ENCODE measurements at places on chromosomes 11 and 22. TPM values are rescaled to one million over a fixed set of nuclear protein-coding genes. Genes with fewer than 3 reads are reported as not detected.

GRCh38 chr22:43533156-43533530, 121.3 kb downstream of the MPPED1 start:
- no peaks in the 10 kb centered on the region for H3K27me3 ChIP-seq
- no peak overlapping the region for H3K4me3 ChIP-seq
- H3K36me3 ChIP-seq, result no peaks in the 10 kb centered on the region
- no peak overlapping the region for H3K27ac ChIP-seq

DNA sequence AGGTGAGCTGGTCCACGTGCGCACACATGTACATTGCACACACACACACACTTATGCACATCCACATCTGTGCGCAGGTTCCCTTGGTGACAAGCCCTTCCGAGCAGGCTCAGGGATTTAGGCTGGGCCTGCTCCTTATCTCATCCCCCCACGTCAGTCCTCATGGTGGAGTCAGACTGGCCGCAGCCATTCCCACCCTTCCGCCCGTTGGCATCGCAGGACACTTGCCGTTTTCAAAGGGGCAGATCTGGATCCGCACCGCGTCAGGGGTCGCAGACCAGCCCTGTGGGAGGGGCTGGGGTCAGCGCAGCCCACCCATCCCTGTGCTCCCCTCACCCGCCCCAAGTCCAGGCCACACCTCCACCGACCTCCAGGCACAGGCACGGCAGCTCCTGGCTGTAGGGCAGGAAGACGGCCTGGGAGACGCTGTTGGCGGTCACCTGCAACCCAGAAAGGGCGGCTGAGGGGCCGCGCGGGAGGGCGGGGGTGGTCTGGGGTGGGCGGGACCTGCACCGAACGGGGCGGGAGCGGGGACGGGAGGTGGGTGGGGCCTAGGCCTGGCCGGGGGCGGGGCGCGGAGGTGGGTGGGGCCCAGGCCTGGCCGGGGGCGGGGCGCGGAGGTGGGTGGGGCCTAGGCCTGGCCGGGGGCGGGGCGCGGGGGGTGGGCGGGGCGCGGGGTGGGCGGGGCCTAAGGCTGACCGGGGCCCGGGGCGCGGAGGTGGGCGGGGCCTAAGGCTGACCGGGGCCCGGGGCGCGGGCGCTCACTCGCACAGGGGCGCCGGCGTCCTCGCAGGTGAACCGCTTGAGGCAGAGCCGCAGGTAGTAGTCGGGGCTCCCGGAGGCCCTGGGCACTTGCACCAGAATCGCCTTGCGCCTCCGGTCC, 13.3 kb downstream of the IL17REL start:
- no peak for DNase-seq
- peaks cover 10% of the 10 kb centered on the region for H3K4me1 ChIP-seq
- no peak overlapping the region for H3K27ac ChIP-seq
- no peaks in the 10 kb centered on the region for H3K27me3 ChIP-seq
- no peaks in the 10 kb centered on the region for H3K36me3 ChIP-seq

DNA sequence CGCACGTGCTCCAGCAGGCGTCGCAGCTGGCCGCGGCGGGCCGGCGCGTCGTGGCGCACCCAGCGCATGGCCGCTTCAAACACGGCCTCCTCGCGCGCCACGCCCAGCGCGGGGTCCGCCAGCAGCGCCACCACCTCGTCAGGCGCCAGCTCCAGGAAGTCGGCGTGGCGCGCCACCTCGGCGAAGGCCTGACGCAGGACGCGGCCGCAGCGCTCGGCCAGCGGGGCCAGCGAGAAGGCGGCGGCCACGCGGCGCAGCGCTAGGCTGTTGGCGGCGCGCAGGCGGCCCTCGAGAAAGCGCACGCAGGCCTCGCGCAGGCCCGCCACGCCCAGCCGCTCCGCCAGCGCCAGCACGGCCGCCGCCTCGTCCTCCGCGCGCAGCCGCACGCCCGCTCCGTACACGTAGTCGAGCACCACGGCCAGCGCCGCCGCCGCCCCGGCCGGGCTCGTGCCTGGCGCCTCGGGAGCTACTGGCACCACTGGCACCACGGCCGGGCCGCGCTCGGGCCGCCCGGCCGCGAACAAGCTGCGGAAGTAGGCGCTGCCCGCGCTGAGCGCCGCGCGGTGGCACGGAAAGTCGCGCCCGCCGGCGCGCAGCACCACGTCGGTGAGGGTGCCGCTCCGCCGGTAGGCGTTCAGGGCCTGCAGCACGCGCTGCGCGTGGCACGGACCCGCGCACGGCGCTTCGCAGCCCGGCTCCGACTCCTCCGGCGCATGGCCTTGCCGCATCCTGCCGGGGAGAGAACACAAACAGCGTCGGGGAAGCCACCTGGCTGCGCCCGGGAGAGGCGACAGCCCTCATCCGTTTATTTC, 2.9 kb downstream of the KLHL35 start:
- H3K36me3 ChIP-seq, result peaks cover 4% of the 10 kb centered on the region
- no peak overlapping the region for H3K27ac ChIP-seq
- H3K27me3 ChIP-seq, result peaks cover 12% of the 10 kb centered on the region
- H3K4me3 ChIP-seq, result peak overlapping the region; percentile 54

DNA sequence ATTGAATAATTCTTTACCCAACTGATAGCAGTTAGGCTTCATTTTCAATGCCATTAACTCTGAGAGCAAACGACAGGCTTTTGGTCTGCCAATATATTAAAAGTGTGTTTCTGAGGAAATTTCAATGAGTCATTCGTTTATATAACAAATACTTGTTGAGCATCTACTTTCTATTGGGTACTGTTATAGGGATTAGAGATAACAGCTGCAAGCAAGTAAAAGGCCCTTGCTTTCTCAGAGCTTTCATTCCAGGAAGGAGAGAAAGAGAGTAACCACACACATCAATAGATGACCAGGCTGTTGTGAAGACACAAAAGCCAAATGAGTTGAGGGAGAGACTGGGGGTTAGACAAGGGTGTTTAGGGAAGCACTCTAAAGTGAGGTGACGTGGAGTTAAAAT, 35.7 kb downstream of the CD44 start:
- DNase-seq, result no peak
- peak overlapping the region; percentile 64 for H3K27ac ChIP-seq
- peaks cover 8% of the 10 kb centered on the region for H3K36me3 ChIP-seq

GRCh38 chr22:20183101-20183500, 32.2 kb upstream of the CCDC188 start:
- no peaks in the 10 kb centered on the region for H3K27me3 ChIP-seq
- no peak for DNase-seq
- no peaks in the 10 kb centered on the region for H3K4me1 ChIP-seq
- no peak overlapping the region for H3K27ac ChIP-seq

GRCh38 chr11:112391086-112391485, 130.4 kb upstream of the PLET1 start:
- H3K4me3 ChIP-seq, result no peak overlapping the region
- peak; percentile 8 for DNase-seq
- H3K4me1 ChIP-seq, result no peaks in the 10 kb centered on the region
- H3K27ac ChIP-seq, result no peak overlapping the region
- no peaks in the 10 kb centered on the region for H3K36me3 ChIP-seq
- H3K27me3 ChIP-seq, result no peaks in the 10 kb centered on the region

- H3K4me3 ChIP-seq, result no peak overlapping the region
- no peaks in the 10 kb centered on the region for H3K36me3 ChIP-seq
- no peaks in the 10 kb centered on the region for H3K4me1 ChIP-seq
- no peaks in the 10 kb centered on the region for H3K27me3 ChIP-seq
- peak; percentile 90 for DNase-seq
Observed at GRCh38 chr22:22030493-22031182, 48.1 kb upstream of the TOP3B start.

DNA sequence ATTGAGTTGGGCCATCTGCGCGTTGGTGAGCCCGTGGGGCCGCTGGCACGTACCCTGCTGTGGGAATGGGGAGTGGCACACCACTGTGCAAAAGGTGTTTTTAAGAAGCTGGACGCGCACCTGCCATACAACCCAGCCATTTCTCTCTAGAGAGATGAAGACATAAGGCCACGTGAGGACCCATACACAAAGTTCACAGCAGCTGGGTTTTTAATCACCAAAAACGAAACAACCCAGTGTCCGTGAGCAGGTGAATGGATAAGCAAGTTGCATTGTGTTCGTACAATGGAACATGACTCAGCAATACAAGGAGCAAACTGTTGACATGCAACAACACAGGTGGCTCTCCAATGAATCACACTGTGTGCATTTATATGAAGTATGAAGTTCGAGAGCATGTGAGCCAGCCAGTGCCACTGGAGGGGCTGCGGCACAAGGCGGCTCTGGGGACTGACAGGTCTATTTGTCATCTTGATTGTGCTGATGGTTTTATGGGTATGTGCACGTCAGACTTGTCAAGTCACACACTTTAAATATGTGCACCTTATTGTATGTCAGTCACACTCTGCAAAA, 30.6 kb upstream of the PANX2 start:
- DNase-seq, result no peak
- no peaks in the 10 kb centered on the region for H3K4me1 ChIP-seq
- H3K36me3 ChIP-seq, result no peaks in the 10 kb centered on the region
- H3K27me3 ChIP-seq, result no peaks in the 10 kb centered on the region

DNA sequence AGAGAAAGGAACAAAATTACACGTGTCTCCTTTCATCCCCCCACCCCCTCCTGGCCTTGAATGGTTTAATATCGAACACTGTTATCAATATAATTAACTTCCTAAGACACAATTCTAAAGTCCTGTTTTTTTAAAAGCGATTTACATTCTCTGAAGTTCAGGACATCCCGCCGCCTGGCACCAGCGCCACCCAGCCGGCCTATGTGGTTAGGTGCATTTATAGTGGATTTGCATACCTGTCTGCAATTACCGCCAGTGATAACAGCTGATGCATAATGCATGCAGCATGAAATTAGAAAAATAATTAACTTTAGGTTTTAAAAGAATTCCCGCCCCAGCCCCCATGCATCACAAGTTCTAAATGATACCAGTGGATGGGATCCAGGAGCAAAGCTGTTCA, 58.6 kb downstream of the MACROD1 start:
- no peak overlapping the region for H3K27ac ChIP-seq
- no peaks in the 10 kb centered on the region for H3K36me3 ChIP-seq
- DNase-seq, result no peak

DNA sequence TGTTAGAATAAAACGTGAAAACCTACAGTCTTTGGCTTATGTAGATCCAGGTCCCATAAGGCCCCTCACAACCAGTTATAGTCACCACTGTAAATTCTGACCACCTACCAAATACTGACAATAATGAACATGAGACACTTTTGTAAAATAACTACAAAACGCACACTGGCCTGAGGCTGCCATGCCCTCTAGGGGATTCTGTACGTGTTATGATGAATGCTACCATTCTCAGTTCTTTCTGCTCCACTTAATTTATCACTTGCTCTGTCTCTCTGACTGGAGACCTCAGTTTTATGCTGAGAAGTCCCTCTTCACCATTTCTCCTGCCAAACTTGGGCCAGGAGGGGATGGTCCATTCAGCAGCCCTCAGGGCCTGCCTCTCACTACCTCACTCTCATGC, 18.7 kb upstream of the TMPRSS5 start:
- H3K4me1 ChIP-seq, result peaks cover 4% of the 10 kb centered on the region
- no peak overlapping the region for H3K27ac ChIP-seq
- no peak overlapping the region for H3K4me3 ChIP-seq
- H3K36me3 ChIP-seq, result peaks cover 7% of the 10 kb centered on the region

DNA sequence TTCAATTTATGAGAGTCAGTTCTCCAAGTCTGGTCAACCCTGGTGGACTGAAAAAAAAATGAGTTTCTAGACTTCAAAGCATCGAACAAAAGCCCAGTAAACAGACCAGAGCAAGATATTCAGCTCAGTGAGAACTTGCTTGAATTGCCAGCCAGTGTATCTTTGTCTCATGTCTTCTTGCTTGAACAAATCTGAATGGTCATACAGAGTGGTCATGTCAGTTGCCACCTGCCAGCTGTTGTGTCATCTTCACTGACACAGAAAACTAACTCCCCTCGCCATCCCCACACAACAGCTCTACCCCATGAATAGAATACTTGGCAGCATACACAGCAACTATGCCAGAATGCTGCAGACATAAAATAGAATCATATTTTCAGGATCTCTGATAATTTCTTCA, 27.5 kb upstream of the CALCB start:
- H3K4me3 ChIP-seq, result no peak overlapping the region
- no peaks in the 10 kb centered on the region for H3K36me3 ChIP-seq
- no peak for DNase-seq
- no peaks in the 10 kb centered on the region for H3K27me3 ChIP-seq
- no peaks in the 10 kb centered on the region for H3K4me1 ChIP-seq

- peak overlapping the region; percentile 90 for H3K4me3 ChIP-seq
- DNase-seq, result no peak
- H3K36me3 ChIP-seq, result no peaks in the 10 kb centered on the region
- peak overlapping the region; percentile 90 for H3K27ac ChIP-seq
- H3K27me3 ChIP-seq, result no peaks in the 10 kb centered on the region
- peaks cover 50% of the 10 kb centered on the region for H3K4me1 ChIP-seq
Observed at GRCh38 chr11:108122166-108122628, 830 bp downstream of the ACAT1 start.

Gene CDC45
- not detected for total RNA-seq

Gene CD248
- 28.2 TPM for total RNA-seq

Gene CCDC116
- 0.99 TPM for total RNA-seq

Gene OR51L1
- not detected for total RNA-seq
